ENCODE measurements at places on chromosomes 2 and 18.

- no peak for DNase-seq
Measured at GRCh38 chr18:51383116-51383515, 185.6 kb upstream of the MEX3C start.

DNA sequence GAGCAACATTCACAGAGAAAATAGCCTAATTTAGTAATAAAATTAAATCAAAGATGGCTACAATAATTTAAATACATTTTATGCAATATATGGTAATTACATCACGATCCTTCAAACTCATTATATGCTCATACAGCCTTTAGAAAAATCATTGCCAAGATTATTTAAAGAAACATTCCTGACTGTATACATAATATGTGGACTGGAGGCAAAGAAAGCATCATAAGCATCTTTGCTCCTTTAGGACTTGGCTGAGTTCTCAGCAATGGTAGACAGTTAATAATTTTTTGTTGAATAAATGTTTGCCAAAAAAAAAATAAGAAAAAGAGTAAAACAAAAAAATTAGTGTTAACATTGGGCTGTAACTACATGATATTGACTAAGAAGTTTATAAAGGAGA lies 26.9 kb downstream of the NCKAP5 start:
- no peak for DNase-seq

- DNase-seq = no peak
Measured at GRCh38 chr2:10954416-10954815, 42.7 kb downstream of the KCNF1 start.

- no peak for DNase-seq
Measured at GRCh38 chr2:216987252-216987821, 127.5 kb upstream of the TNP1 start.

- DNase-seq = no peak
Measured at GRCh38 chr2:204226305-204226880, 289.8 kb downstream of the ICOS start.

DNA sequence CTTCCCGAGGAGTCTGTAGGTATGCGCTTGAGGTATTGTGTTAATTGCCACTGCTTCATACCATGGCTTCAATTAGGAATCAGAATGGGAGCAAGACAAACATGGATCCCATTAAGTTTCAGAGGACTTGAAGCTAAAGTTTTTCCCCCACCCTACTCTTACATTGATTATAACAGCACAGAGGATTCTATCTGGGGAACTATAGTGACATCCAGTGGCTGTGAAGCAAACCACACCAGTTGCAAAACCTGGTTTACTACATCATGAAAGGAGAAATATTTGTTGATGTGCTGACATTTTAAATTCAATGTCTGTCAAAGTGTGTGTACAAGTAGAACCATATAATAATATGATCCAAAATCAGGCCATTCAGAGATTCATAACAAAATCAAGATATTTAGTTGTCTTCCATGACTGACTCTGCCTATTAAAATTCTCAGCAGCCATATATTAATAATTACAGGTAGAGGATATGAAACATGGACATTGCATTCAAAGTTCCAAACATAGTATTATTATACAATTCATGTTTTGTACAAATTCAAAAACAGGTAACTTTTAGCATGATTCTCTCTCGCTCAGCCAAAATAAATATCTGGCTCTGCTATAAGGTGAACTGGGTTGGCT lies 82.9 kb downstream of the GRB14 start:
- DNase-seq = no peak

DNA sequence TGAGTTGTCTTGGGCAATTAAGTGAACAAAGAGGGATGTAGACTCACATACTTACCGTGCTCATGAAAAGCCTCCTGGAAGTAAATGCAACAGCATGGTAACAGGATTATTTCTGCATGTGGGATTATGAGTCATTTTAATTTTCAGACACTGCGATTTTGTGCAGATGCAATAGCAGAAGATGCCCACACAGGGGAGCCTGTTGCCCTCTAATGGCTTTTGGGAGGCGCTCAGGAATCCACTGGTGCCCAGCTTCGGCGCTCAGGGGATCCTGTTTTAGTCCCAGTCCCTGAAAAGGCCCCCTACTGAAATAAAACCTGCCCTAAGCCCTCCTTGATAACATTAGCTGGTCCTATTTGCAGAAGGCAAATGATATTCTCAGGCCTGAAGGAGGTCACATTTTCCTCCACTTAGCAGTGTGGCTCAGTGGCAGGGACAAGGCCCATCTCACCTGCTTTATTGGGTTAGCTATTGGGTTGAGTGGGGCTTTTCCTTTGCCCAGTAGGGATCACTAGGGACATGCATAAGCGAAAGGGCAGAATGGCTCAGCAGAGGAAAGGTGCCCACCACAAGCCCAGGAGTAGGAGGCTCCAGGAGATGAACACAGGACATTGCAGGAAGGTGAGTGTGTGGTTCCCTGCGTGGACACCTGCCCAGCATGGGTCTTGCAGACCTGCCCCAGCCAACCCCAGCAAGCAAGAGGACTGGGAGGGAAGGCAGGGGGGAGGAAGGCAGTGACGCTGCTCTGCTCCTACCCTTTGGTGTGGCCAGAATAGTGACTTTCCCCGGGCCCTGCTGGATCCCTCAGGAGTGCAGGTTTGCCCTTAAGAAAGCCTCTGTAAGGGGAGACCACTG lies 26.5 kb upstream of the KCNS3 start:
- peak; percentile 50 for DNase-seq

DNA sequence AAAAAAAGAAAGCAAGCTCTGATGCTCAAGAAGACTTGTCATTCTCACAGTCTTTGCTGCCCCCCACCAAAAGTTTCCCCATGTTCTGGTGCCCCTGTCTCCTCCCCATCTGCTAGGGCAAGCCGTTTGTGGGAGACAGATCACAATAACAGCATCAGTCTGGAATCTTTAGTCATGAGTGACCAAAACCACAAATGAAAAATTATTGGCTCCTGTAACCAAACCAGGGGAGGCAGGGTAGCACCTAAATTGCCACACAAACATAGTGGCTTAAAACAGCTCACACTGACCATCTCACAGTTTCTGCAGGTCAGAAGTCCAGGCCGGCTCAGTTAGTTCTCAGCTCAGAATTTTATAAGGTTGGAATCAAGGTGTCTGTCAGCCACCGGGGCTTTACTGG lies 9.1 kb upstream of the B3GNT7 start:
- no peak for DNase-seq

DNA sequence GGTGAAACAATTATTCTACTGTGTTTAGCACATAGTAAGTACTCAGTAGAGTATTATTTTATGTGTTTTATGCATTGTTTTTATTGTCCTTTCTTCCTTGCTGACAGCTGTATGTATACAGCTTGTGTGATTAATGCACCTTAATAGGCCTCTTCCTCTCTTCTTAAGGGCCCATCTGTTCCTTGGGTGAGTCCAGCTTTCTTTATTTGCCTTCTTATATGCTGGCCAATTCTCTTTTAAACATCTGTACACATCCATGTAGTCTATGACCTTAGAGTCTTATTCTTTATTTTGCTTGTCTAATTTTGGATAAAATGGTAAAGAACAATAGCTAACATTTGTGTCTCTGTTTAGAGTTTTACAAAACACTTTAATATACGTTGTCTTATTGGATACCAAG lies 333.7 kb upstream of the MEIS1 start:
- DNase-seq = no peak

DNA sequence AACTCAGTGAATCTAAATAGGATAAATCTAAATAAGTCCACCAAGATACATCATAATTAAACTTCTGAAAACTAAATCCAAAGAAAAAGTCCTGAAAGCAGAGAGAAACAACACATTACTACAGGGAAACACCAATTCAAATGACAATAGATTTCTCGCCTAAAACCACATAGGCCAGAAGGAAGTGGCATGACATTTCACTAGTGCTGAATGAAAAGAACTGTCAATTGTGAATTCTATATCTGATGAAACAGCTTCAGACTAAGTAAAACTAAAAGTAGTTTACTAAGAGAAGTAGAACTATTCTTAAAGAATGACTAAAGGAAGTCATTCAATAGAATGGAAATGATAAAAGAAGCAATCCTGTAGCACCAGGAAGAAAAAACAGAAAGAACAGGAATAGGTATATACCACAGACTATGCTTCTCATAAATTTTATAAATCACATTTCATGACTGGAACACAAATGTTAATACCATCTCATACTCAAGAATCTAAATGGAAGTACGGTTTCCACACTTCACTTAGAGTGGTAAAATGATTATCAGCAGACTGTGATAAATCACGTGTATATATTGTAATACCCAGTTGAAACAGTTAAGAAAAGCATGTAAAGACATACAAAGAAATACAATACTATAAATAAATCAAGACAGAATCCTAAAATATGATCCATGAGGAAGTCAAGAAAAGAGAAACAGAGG lies 46.4 kb downstream of the ASXL2 start:
- DNase-seq = no peak

- DNase-seq = no peak
Measured at GRCh38 chr2:216274194-216274840, 98.0 kb downstream of the MARCHF4 start.

- no peak for DNase-seq
Measured at GRCh38 chr18:79603321-79604204, 76.0 kb upstream of the CTDP1 start.

DNA sequence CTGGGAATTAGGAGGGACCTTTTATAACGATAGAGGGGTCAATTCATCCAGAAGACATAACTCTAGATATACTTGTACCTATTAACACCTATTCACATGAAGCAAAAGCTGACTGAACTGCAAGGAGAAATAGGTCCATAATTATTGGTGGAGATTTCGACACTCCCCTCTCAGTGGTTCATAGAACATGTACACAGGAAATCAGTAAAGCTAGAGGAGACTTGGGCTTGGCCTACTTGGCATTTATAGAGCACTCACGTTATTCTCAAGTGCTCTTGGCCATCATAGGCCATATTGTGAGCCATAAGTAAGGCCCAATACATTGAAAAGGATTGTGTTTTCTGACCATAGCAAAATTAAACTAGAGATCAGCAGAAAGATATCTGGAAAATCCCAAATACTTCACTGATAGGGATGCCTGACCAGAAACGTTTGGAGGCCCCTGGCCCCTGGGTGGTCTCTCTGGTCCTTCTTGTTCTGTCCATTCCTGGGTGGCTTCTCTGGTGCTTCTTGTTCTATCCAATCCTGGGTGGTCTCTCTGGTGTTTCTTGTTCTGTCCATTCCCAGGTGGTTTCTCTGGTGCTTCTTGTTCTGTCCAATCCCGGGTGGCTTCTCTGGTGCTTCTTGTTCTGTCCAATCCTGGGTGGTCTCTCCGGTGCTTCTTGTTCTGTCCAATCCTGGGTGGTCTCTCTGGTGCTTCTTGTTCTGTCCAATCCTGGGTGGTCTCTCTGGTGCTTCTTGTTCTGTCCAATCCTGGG lies 49.0 kb downstream of the SNED1 start:
- DNase-seq = no peak

GRCh38 chr2:69644506-69644979 lies 1.0 kb upstream of the AAK1 start:
- no peak for DNase-seq

- DNase-seq = no peak
Measured at GRCh38 chr2:6421888-6422287, 443.8 kb downstream of the CMPK2 start.

DNA sequence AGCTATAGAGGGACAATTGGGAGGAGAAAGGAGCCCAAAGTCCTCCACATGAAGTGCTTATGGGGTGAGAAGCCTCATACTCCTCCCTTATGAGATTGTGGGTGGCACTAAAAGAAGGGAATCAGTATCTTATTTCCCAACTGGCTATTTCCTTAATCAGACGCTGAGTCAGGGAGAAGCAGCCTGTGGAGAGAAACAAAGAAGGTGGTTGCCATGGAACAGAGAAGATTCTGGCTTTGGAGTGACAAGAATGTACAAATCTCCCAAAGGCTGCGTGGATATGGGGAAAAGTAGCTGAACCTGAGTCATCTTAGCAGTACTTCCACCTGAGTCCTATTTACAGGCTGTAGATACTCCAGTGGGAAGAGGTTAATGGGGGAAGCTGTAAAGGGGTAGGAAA lies 115.8 kb upstream of the CWC22 start:
- no peak for DNase-seq

DNA sequence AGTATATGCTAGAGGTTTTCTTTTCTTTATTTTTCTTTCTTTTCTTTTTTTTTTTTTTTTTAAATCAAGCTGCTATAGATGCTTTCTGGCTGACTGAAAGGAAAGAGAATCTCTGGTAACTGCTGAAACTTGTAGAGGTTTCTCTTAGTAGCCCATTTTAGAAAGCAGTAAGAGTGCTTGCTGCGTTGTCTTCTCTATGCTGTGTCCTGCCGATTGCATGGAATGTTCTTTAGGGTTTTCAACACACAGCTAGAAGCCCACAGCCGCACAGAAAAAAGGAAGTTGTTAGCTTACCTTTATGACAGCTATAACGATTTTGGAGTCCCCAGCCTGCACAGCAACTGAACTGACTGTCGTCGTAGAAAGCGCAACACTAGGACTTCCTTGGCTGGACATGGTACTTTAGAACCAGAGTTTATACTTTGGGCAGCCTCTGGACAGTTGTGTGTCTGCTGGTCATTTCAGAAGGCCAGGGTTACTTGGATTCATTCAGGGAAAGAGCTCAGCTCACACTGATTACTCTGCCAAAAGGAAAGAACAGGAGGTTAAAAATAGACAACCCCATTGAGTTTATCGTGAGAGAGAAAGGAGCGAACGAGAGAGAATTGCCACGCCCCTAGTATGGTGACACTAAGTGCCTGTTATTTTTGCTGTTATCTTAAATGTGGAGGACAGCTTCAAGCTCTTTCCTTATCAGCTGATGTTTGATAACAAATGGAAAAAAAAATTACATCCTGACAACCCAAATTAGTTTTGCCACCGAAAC lies at the start of gene CCDC141:
TSS of gene CCDC141 (minus strand) at position 592 of the 766 bp plus-strand sequence. CDS start at position 396, 196 bp downstream.
- no peak for DNase-seq

- DNase-seq = no peak
Measured at GRCh38 chr2:41949883-41950665, 97.7 kb upstream of the PKDCC start.

- DNase-seq = no peak
Measured at GRCh38 chr2:230794497-230794896, 70.2 kb upstream of the ITM2C start.

- no peak for DNase-seq
Measured at GRCh38 chr2:113965644-113966043, 75.8 kb downstream of the ACTR3 start.

DNA sequence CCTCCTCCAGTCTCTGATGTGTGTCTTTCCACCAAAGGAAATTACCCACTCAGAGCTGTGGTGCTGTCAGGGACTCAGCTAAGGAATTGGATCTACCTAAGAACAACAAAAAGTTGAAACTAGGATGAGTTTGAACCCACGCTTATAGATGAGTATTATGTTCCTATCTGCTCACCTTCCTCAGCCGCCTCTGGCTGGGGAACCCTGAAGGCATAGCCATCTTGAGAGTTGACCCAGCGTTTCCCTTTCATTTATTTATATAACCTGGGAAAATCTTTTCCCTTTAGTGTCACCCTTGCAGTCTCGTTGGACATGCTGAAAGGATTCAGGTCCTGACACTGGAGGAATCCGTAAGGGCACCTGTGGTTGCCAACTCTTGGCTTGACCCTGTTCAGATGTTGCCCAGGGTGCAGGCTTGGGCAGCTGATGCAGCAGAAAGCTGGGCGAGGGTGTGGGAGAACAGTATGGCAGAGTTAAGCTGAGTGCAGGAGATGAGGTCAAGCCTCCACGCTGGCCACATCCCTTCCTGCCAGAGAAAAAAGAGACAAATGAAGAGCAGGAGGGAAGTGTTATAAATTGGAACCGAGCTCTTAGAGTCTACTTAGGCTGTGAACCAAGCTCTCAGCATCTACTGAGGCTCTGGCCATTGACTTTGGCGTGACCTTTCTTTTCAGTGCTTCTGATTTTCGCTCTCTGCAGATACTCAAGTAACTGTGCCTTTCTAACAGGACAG lies 1.9 kb downstream of the CDH20 start:
- peak; percentile 17 for DNase-seq

- DNase-seq = no peak
Measured at GRCh38 chr2:5316001-5316490, 376.1 kb upstream of the SOX11 start.

- no peak for DNase-seq
Measured at GRCh38 chr18:37395631-37396030, 170.0 kb downstream of the CELF4 start.

Data from hypothalamus (tissue), 51 donors.